Fibroblast of skin of left biceps (primary cell): ENCODE measurements at places on chromosomes 7 and 10.

DNA sequence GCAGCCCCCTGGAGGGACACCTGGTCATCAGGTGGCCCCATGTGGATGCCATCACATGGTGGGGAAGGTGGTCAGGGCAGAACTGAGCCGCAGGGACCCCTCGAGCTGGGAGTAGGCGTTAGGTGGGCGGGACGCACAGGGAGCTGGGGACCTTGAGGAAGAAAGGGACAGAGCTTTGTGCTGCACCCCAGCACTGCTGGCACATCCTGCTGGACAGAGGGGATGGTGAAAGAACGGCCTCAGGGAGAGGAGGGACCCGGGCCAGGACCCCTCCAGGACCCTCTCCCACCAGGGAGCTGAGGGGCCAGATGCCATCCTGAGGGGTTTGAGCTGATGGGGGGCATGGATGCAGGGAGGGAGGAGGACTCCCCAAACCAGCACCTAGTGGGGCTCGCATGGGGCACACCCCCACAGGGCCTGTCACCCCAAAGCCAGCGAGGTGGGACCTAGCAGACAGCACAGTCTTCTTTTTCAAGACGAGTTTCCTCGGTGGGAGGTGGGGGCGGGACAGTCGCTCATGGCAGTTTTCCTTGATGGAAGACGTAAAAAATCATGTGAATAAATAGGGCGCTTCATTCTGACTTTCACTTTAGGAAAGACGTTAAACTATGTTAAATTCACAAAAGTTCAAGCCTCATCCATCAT is 43.3 kb downstream of the STK32C start:
- DNase-seq = no peak

GRCh38 chr10:68666280-68666760 is 54.7 kb upstream of the CCAR1 start:
- peak; percentile 94 for DNase-seq

GRCh38 chr10:69728335-69728870 is 73.3 kb upstream of the COL13A1 start:
- no peak for DNase-seq

DNA sequence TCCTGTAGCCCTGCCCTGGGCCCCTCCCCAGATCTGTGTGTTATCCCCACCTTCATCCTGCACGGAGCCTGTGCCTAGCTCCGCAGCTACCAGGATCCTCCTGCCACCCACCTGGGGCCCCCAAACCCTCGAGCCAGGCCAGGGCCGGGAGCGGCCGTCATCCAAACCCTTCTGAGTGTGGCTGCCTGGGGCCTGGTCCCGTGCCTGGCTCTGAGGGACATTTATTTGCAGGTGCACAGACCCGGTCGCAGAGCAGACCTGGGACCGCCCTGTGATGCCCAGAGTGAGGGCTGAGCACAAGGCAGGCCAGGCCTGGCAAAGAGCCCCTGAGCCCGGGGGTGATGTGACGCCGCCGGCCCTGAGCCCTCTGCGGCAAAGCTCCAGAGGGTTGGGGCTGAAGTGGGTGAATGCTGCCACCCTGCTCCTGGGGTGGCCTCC is 27.4 kb upstream of the INPP5A start:
- DNase-seq = no peak

- peak; percentile 38 for DNase-seq
Observed at GRCh38 chr7:29274146-29275017, 79.8 kb downstream of the CHN2 start.

DNA sequence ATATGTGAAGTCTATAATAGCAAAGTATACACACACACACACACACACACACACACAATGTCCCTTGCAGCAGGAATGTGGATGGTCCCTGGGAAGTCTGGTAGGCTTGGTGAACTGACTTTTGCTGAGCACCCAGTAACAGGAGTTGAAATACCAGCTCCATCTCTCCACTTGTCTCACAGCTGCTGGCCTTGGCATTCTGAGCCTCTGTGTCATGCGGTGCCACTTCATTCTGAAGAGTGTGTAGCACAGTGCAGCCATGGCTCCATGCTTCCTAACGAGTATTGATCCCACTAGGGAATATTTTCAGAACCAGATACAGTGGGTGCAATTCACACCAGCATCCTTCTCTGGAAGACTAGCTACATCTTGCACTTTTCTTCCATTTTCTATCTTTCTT is 192.4 kb downstream of the ADARB2 start:
- DNase-seq = no peak

GRCh38 chr10:79342295-79342761 is 4.9 kb upstream of the PPIF start:
- DNase-seq = no peak

DNA sequence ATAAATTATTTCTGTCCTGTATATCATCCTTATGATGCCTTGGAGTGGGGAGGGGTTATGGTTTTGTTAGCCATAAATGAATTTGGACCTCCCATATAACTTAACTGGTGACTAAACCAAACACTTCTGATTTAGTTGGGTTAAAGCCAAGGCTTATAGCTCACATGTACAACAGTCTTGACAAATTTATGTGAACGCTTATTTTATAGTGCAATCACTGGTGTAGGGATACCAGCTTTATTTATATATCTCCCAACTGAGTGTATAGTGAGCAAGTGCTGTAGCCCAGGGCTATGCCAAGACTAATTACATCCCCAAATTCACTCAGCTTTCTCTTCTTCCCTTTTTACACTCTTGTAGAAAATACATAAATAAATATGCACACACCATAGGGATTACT is 956.2 kb downstream of the SORCS3 start:
- DNase-seq = no peak

GRCh38 chr10:1142596-1142995 is 86.4 kb downstream of the WDR37 start:
- DNase-seq = no peak

DNA sequence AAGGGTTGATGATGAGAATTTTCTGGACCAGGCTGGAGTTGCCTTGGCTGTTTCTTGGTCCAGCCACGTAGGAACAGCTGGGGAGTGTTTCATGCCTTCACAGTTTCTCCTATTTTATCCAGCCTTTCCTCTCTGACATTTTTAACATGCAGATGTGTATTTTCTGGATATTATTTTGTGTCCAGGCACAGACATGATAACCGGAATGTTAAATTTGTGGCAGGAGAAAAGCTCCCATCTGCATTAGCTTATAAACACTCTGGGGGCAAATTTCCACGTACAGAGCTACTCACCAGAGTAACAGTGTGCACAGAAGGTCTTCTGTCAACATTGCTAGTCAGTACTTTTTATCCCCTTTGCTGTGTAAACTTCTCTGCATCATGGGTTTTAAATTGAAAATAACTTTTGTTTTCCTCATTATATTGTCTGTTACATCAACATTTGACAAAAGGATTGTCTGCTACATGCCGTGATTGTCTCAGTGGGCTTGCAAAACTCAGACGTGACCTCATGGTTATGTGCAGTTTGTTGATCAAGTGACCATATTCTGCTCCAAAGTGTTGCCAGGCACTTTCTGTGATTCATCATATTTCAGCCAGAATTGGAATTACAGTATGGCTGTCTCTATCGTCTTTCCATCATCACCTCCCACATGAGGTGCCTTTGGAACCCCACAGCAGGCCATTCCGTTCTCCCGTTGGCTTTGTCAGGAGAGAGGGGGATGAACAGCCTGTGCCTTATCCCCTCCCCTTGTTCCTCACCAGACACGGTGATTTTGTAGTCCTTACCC is 41.4 kb downstream of the INSYN2A start:
- no peak for DNase-seq

DNA sequence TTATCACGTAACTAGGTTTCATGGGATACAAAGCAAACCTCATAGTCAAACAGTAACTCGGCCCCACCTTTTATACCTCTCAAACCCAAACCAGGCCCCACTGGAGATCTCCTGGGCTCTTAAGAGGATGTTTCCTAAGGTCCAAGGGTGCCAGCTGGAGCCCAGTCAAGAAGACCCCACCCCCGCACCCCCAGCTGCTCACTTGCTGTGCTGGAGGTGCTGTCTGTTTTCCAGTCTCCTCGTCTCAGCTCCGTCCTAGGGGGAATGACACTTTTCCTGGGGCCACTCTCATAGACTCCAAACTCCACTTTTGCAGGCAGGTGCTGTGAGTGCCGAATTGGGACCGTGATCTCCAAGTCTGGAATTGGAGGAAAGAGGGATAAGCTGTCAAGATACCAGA is 22.7 kb upstream of the TM9SF3 start:
- no peak for DNase-seq

GRCh38 chr10:76396134-76396533 is 964.7 kb downstream of the LRMDA start:
- DNase-seq = no peak

GRCh38 chr7:154372011-154372601 is 319.9 kb downstream of the DPP6 start:
- DNase-seq = no peak

- no peak for DNase-seq
Observed at GRCh38 chr10:90751107-90751997, 106.5 kb downstream of the HTR7 start.

- DNase-seq = no peak
Observed at GRCh38 chr10:21990449-21990848, 13.1 kb downstream of the DNAJC1 start.

- no peak for DNase-seq
Observed at GRCh38 chr10:64507651-64508028, 986.4 kb downstream of the REEP3 start.

- no peak for DNase-seq
Observed at GRCh38 chr10:48684792-48685623, at the start of gene WDFY4. Gene WDFY4, plus strand, starts transcription at chr10:48684873. Its CDS starts 24,860 bp downstream, at chr10:48709733.

DNA sequence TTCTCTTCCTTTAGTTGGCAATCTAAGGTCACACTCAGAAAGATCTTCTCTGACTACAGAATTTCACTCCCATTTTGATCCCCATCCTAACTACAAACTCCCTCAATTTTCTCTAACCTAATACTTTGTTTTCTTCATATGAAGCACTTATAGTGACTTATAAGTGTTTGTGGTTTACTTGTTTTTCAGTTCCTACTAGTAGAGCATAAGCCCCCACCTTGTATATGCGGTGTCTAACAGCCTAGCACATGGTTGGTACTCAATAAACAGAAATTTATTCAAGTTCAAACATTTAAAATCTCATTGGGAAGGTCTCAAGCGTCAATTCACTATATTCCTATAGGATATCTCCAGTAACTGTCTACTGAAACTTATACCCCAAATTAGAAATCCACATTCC is 35.2 kb downstream of the ANKRD26 start:
- no peak for DNase-seq

DNA sequence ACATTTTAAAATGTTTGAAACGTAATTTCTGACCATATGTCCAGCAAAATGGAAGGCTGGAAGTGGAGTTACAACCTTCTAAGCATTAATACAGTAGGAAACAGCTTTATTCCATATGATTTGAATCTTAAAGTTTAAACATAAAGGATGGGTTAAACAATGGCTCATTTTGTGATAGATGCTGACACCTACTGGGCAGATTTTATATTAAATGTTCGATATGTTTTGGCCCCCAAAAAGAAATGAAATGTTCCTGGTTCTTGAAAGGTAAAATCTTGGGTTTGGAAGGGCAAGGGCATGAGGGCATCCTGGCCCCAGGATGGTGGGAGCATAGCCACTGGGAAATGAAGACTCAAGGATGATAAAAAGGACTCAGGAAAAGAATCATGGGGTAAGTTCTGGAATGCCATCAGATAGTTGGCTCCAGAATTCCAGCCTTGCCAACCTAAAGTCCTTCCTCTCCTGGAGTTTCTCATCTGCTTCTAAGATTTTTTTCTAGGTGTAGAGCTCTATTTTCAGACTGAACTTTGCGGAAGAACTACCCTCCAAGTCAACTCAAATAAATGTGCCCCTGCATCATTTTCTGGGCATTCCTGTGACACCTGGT is 34.6 kb upstream of the SLC35G1 start:
- DNase-seq = no peak

GRCh38 chr7:69687739-69688433 is 89.6 kb downstream of the AUTS2 start:
- DNase-seq = no peak

- no peak for DNase-seq
Observed at GRCh38 chr7:6359734-6360133, 87.3 kb upstream of the CYTH3 start.

DNA sequence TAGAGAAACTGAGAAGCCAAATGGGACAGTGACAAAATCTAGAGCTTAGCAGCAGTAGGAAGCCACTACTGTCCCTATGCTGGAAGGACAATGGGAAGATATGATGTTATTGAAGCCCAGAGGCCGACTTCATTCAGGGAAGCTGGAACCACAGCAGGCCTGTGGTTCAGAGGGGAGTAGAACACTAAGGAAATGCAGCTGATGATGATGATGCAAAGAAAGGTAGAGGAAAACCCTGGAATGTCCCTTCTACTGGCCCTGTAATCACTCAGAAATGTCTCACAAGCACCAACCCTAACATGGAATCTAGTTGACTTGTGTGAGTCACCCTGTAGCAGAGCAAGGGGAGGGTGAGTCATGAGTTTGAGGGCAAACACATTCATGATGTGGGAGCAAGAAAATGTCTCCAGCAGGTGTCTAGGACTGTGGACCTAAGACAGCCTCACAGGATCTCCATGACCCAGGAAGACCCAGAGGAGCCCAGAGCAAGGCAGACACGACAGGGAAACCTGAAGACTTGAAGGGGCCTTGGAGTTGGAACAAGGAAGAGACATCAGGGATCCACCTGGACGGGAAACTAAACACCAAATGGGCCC is 37.0 kb upstream of the LRRC17 start:
- peak; percentile 95 for DNase-seq

- DNase-seq = no peak
Observed at GRCh38 chr7:105678811-105679495, 97.7 kb upstream of the EFCAB10 start.

- DNase-seq = no peak
Observed at GRCh38 chr10:30554440-30554825, 75.1 kb downstream of the LYZL2 start.

- no peak for DNase-seq
Observed at GRCh38 chr7:41912426-41912825, 209.5 kb upstream of the INHBA start.

DNA sequence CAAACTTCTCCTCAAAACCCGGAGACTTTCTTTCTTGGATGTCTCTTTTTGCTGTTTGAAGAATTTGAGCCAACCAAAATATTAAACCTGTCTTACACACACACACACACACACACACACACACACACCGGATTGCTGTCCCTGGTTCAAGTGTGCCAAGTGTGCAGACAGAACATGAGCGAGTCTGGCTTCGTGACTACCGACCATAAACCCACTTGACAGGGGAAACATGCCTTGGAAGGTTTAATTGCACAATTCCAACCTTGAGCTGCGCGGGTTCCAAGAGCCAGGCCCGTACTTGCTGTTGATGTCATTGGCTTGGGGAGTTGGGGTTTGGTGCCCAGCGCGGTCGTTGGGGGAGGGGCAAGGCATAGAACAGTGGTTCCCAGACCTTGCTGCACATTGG is 1.7 kb downstream of the EGFR start:
- DNase-seq = no peak

GRCh38 chr7:99733448-99733847 is 1.5 kb downstream of the CYP3A7 start:
- no peak for DNase-seq

DNA sequence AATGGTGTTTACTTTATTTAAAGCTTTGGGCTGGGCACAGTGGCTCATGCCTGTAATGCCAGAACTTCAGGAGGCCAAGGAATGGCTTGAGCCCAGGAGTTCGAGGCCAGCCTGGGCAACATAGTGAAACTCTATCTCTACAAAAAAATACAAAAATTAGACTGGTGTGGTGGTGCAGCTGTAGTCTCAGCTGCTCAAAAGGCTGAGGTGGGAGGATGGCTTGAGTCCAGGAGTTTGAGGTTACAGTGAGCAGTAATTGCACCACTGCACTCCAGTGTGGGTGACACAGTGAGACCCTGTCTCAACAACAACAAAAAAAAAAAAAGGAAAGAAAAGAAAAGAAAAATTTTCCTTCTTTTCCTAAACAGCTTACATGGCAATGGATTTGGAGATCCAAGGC is 22.0 kb downstream of the SLC16A9 start:
- DNase-seq = no peak

- DNase-seq = no peak
Observed at GRCh38 chr10:73591935-73592699, 975 bp upstream of the USP54 start.
